Natural killer cell (primary cell): ENCODE measurements at places on chromosomes 4 and X.

- peak; percentile 6 for DNase-seq
Measured at GRCh38 chrX:44876086-44876485, 3.1 kb downstream of the KDM6A start.

GRCh38 chr4:66430856-66431255, 760.6 kb upstream of the EPHA5 start:
- DNase-seq = no peak

DNA sequence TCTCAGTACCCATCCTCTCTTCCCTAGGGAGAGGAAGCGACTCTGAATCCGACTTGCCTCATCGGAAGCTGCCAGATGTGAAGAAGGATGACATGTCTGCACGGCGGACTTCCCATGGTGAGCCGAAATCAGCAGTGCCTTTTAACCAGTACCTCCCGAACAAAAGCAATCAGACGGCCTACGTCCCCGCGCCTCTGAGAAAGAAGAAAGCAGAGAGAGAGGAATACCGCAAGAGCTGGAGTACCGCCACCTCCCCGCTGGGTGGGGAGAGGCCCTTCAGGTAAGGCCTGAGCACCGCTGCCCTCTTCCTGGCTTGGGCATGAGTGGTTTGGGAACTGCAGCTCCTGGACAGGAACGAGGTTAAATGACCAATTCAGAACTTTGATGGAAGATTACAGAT, 81.2 kb downstream of the LIMCH1 start:
- DNase-seq = no peak

DNA sequence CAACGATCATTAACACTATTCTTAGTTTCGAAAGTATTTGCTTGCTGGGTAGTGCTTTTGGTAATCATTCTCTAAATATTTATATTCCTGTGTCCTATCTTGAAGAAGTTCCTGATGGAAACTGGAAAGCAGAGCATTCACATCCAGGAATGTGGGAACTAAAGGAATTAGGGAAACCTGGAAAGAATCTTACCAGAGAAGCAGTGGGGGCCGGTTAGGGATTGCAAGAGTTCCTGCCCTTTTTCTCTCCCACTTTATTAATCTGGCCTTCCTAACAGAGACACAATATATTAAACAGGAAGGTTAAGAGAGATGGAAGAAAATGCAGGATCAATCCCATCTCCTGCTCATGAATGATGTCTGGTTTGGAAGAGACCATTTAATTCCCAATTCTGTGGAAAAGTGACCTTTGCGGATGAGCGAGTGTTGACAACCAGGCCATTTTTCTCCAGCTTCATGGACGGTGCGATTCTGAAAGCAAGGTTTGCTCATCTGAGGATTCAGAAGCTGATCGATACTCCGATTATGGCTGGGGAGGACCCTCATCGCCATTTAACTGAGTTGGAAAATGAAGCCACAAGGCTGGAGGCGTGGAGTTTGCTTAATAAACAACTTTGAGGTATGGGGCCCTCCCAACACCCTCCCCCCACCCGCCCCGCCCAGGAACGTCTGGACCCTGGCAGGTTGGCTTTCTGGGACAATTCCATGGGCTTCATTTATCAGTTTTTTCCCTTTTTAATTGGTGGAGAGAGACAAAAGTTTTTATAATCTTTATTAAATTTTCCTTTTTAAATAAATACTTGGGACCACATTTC, 52.3 kb downstream of the C4orf51 start:
- DNase-seq = peak; percentile 8

DNA sequence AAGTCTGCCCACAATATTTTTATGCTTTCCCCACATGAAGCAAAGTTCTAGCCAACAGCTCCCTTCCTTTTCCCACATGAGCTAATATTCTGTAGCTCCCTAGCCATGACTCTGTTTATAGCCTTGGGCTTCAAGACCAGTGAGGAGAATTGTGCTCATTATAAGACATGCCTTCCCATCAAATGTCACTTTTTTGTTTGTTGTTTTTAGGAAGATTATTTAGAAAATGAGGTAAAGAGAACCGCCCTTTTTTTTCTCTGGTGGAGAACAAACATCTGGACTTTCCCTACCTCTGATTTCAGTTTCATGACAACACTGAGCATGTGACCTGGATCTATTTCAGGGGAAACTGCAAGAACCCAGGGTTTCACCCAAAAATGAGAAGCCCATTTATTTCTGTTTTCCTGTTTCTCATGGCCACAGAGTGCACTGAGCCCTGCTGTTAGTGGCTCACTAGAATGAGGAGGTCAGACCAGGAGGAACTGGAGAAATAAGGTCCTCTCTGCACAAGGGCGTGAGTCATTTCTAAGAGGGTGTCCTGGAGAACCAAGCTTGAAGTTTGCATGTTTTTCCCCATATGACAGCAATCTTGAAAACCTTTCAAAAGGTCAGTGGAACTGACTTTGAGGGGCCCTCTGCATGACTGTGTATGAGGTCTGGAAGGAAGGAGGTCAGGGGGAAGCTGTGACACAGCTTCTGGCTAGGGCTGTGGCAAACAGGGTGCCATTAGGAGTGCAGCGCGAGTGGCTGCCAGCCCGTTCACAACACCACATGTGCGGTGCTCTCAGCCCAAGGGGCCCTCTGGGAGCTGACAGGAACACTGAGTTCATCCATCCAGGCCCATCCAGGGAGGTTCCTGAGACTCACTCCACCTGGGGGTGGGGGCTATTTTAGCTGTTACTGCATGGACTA, 55.2 kb downstream of the CHST7 start:
- no peak for DNase-seq

DNA sequence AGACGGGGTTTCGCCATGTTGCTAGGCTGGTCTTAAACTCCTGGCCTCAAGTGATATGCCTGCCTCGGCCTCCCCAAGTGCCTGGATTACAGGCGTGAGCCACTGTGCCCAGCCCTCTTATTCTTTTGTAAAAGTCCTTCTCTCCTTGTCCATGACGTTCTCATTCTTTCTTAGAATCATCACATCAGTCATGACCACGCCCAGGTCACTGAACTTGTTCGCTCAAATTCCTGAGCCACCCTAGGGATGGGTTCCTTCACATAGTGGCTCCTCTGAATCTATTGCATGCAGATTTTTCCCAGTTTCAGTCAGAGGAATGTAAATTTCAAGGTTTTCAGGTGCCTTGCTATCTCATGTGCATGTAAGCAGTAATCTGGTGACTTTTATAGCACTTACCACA, 15.7 kb downstream of the JADE1 start:
- no peak for DNase-seq

DNA sequence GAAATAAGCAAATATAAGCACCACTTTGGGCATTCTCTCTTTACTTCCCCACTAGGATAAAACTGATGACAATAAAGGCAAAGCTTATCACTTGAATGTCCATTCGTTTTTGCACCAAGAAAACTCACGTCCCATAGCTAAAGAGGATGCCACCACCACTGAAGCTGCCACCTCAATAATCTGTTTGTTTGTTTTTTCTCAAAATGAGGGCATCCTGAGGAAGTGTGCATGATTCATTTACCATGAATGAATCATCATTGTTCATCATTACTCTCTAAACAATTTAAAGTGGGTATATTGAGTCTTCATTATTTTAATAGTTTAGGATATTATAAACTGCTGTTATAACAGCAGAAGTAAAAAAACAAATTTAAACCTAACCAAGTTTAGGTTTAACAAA, 168.2 kb downstream of the DCTD start:
- no peak for DNase-seq

GRCh38 chr4:7539659-7540058, 104.9 kb upstream of the PSAPL1 start:
- peak; percentile 72 for DNase-seq

- no peak for DNase-seq
Measured at GRCh38 chr4:64062991-64063390, 346.3 kb downstream of the TECRL start.

DNA sequence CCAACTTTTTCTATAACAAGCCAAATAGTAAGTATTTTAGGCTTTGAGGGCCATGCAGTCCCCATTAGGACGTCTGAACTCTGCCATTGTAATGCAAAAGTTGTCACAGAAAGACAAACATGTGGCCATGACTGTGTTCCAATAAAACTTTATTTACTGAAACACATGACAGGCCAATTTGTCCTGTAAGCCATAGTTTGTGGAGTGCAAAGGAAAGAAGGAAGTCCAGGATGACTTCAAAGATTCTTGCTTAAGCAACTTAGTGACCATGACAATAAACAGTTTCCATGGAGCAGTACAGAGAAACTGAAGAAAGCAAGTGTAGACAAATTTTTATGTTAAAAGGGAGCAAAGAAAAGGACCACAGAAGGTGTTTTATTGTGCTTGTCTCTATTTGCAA, 35.0 kb upstream of the MYOZ2 start:
- DNase-seq = no peak

DNA sequence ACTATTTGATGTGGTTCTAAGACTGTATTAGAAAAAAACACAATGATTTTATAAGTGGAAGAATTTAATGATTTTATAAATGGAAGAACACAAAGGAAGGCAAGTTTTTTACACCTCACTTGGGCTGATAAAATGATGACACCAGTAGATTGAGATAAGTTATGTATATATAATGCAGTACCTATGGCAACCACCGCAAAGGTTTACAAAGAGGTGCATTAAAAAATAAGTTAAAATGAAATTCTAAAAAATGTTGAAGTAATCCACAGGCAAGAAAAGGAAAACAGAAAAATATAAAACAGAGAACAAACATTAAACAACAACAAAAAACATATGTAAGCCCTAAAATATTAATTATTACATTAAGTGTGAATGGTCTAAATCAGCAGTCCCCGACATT, 490.9 kb upstream of the AADAT start:
- DNase-seq = no peak

- DNase-seq = no peak
Measured at GRCh38 chr4:79661196-79661595, 253.2 kb upstream of the GK2 start.

DNA sequence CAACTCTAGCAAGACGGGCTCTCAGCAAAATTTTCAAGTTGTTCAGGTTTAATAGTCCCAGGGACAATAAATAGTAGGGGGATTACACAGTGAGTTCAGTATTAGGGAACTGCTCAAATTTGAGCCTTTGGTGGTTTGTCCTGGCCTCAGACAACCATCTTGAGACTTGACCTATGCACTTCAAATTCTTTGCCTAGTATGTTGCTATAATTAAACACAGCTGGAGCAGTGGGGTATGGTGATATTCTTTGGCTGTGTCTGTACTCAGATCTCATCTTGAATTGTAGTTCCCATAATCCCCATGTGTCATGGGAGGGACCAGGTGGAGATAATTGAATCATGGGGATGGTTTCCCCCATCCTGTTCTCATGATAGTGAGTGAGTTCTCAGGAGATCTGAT, 43.3 kb upstream of the TEX13A start:
- DNase-seq = no peak

GRCh38 chrX:25067271-25068172, 51.8 kb upstream of the ARX start:
- DNase-seq = no peak

- DNase-seq = no peak
Measured at GRCh38 chrX:145853181-145853580, 35.6 kb downstream of the SLITRK2 start.

GRCh38 chr4:136281889-136282288, 1250.4 kb downstream of the PCDH18 start:
- DNase-seq = no peak

DNA sequence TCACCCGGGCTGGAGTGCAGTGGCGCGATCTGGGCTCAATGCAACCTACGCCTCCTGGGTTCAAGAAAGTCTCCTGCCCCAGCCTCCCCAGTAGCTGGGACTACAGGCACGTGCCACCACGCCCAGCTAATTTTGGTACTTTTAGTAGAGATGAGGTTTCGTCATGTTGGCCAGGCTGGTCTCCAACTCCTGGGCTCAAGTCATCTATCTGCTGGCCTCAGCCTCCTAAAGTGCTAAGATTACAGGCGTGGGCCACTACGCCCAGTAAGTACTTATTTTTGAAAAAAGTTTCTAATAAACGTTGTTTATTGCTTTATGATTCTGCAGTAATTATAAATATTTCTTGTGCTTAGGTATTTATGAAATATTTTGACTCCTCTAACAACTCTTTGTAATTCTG, 4.3 kb upstream of the PCSK1N start:
- DNase-seq = no peak

GRCh38 chr4:13615161-13615560, 12.4 kb downstream of the BOD1L1 start:
- no peak for DNase-seq

- DNase-seq = no peak
Measured at GRCh38 chr4:158189422-158189821, 16.6 kb upstream of the GASK1B start.

GRCh38 chrX:154779261-154779660, 16.6 kb downstream of the DKC1 start:
- no peak for DNase-seq

GRCh38 chr4:154364066-154364845, 127.3 kb downstream of the DCHS2 start:
- no peak for DNase-seq

- no peak for DNase-seq
Measured at GRCh38 chr4:16665942-16666551, 232.4 kb downstream of the LDB2 start.

- DNase-seq = no peak
Measured at GRCh38 chr4:107640878-107641277, 79.2 kb downstream of the PAPSS1 start.

DNA sequence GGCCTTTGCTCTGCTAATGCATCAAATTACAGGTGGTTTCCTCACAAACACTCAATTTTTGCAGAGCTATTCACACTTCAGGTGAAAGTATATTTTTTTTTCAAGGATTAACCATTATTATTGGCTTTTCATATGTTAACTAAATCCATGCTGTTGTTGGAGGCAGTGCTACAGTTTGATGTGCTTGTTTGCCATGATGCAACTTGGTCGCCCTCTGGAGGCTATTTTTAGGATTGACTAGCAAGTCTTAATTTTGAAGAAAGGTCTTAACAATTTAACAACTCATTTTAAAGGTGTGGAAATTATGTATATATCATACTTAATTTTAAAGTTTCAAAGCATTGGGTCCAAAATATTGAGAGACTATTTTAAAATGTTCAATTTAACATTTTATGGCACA, 168.8 kb upstream of the FAM47A start:
- no peak for DNase-seq

DNA sequence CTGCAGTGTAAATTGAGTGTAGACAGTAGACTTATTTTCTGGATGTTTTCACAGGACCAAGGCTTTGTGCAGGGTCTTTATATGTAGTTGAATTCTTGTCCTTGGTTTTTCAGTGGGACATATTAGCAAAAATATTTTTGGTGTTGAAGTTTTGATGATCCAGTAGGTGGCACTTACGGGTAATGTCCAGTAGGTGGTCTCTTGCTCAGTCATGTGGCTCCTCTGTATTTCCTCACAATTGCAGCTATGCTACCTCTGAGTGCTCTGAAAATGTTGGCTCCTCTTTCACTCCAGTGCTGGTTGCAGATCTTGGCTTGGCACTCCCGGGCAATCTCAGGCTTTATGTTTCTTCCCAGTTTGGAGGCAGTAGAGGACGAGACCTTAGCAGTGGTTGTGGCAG, 419.8 kb upstream of the AMOT start:
- no peak for DNase-seq

- DNase-seq = no peak
Measured at GRCh38 chr4:53905276-53905940, 159.0 kb downstream of the CHIC2 start.
